ENCODE measurements at places on chromosomes 6 and 20. TPM values are rescaled to one million over a fixed set of nuclear protein-coding genes. Genes with fewer than 3 reads are reported as not detected.

- no peak overlapping the region for H3K27ac ChIP-seq
- H3K4me1 ChIP-seq: no peaks in the 10 kb centered on the region
- DNase-seq: no peak
- no peaks in the 10 kb centered on the region for H3K27me3 ChIP-seq
- H3K4me3 ChIP-seq: no peak overlapping the region
Measured at GRCh38 chr20:39227416-39227815, 265.3 kb downstream of the DHX35 start.

DNA sequence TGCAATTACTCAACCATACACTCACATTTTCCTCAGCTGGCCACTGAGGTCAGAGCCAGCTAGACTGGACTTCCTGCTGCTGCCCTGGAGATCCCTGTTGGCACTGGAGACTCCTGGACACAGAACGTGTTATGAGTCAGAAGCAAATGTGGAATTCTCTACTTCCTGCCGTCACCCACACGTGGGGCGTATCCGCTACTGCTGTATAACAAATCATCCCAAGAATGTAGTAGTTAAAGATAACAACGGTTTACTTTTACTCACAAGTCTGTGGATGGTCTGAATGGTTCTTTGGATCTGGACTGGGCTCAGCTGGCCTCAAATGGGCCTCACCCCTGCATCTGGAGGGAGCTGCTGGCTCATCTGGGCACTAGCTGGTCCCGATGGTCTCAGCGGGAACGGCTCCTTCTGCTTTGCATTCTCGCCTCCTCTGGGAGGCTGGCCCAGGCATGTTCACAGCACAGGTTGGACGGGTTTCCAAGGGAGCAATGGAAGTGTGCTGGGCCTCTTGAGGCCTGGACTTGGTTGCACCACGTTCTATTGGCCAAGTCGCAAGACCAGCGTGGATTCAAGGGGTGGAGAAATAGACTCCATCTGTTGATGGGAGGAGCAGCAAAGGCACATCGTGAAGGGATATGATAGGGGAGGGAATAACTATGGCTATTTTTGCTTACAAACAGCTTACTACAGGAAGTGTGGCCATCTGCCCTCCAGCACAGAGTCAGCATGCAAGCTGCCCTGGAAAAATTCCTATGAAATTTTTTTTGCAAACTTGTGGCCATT is 118.5 kb downstream of the SNX5 start:
- peak overlapping the region; percentile 90 for H3K27ac ChIP-seq
- DNase-seq: peak; percentile 99
- no peaks in the 10 kb centered on the region for H3K27me3 ChIP-seq
- peaks cover 6% of the 10 kb centered on the region for H3K4me1 ChIP-seq
- H3K4me3 ChIP-seq: no peak overlapping the region
- H3K36me3 ChIP-seq: no peaks in the 10 kb centered on the region

- no peaks in the 10 kb centered on the region for H3K36me3 ChIP-seq
- H3K27ac ChIP-seq: peak within 1 kb of the TSS; percentile 27
- peak within 1 kb of the TSS; percentile 74 for H3K4me3 ChIP-seq
- H3K4me1 ChIP-seq: peaks cover 6% of the 10 kb centered on the region
Measured at GRCh38 chr6:18122128-18123093, at the start of gene NHLRC1. Gene NHLRC1 (minus strand): TSS chr6:18122677. CDS start chr6:18122606, 71 bp downstream.

DNA sequence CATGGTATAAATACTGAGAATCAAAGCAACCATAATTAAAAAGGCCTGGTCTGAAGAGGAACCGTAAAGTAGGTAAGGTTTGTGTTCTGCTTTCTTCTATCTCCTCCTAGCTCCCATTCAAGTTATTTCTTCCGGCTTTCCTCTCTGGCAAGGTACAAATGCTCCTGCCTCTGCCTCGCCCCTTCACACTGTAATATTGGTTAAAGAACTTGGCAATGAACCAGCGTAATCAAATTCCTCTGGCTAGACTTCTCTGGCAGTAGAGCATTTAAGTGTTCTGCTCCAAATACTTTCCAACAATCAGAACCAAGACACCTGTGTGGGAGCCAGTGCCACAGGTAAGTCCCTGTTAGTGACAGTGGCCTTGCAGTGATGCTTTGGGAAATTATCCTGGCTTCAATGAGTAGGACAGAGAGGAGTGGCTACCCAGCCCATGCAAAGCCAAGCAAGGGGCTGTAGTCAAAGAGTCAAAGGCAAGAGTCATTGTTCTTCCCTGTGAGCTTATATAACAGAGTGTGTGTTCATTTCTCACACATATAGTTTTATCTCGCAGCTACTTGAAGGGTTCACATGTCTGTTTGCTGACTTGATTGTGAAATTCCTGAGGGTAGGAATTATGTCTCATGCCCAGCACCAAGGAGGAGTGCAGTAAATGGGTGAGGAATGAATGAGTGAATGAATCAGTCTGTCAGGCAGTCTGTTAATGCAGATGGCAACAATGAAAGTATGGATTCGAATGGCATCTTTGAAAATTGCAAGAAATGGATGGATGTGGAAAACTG is 329.3 kb downstream of the NRN1 start:
- H3K36me3 ChIP-seq: no peaks in the 10 kb centered on the region
- no peak overlapping the region for H3K27ac ChIP-seq
- H3K4me1 ChIP-seq: peaks cover 9% of the 10 kb centered on the region
- H3K27me3 ChIP-seq: no peaks in the 10 kb centered on the region

DNA sequence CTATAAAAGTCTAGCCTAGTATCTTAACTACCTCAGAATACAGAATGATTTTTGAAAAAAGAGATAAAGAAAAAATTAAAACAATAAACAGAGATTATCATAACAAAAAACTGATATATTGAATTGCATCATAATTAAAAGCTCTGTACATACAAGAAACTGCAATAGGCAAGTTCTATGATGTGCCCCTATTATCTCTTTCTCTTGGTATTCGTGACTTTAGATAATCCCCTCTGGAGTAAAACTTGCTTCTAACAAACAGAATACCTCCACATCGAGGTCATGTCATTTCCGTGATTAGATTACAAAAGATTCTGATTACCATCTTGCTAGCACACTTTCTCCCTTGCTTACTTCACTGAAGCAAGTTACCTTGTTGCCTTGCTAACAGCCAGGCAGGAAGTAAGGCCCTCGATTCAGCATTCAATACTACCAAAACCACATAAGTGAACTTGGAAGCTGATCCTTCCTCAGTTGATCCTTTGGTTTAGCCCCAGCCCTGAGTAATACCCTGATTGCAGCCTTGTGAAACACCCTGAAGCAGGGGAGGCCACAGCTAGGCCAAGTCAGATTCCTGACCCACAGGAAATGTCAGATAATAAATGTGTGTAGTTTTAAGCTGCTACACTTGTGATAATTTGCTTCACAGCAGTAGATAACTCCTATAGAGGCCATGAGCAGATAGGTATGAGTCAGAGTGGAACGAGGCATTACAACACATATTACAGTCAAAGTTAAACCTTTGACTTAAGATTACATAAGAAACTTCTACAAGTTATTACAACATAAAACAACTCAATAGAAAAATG is 53.7 kb upstream of the TMX4 start:
- H3K27me3 ChIP-seq: no peaks in the 10 kb centered on the region
- DNase-seq: peak; percentile 90
- H3K4me3 ChIP-seq: no peak overlapping the region
- H3K4me1 ChIP-seq: peaks cover 2% of the 10 kb centered on the region
- no peaks in the 10 kb centered on the region for H3K36me3 ChIP-seq

DNA sequence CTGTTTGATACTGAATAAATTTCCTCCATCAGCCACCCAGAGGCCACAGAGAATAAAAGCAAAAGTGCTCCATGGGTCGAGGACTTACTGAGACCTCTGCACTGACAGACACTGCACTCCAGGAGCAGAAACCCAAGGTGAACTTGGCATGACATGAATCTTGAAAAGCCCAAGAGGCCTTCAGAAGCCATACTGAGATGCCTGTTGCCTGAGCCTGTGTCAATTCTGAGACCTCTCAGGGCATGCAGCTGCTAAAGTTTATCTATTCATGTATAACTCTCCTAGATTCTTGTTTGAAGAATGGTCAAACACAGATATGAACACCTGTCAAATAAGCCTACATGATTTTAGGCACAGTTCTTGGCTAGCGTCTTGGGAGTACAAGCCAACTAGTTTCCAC is 145.7 kb downstream of the KIF16B start:
- H3K27ac ChIP-seq: no peak overlapping the region
- peaks cover 13% of the 10 kb centered on the region for H3K36me3 ChIP-seq
- H3K4me3 ChIP-seq: no peak overlapping the region

GRCh38 chr6:113208726-113209125 is 648.4 kb upstream of the MARCKS start:
- H3K27me3 ChIP-seq: no peaks in the 10 kb centered on the region
- no peak overlapping the region for H3K27ac ChIP-seq
- H3K4me3 ChIP-seq: no peak overlapping the region

DNA sequence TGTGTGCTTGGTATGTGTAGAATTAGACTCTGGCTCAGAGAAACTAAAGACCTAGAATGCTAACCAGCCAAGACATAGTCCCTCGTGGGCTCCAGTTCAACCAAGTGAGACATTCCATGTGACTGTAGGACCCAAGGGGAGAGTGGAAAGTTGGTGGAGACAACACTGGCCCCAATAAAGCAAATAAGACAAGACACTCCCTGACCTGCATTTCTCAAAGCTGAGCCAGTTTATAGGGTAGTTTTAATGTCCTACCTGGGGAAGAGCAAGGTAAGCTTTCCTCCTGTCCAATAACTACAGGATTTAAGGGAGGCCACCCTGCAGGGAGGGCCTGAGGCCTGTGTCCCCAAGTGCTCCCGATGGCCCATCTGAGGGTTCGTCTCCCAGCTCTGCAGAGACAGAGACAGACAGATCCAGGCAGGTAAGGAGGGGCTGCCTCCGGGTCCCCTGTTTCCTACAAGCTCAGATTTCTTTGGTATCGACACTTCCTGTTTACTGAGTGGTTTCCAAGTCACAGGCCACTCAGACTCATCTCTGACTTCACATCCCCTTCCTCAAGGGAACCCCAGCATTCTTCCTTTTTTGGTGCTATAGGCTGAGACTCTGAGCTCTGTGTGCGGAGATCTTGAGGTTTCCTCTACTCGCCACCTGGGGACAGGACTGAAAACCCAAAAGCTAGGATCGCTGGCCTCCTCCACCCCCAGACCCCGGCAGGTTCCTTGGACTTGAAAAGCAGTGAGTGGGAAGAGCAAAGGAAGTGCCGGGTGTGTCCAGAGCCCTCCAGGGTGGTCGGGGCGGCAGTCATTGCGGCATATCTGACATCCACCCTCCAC is 92.4 kb downstream of the PRND start:
- no peaks in the 10 kb centered on the region for H3K27me3 ChIP-seq
- no peak overlapping the region for H3K4me3 ChIP-seq
- peaks cover 9% of the 10 kb centered on the region for H3K36me3 ChIP-seq
- H3K4me1 ChIP-seq: peaks cover 3% of the 10 kb centered on the region

DNA sequence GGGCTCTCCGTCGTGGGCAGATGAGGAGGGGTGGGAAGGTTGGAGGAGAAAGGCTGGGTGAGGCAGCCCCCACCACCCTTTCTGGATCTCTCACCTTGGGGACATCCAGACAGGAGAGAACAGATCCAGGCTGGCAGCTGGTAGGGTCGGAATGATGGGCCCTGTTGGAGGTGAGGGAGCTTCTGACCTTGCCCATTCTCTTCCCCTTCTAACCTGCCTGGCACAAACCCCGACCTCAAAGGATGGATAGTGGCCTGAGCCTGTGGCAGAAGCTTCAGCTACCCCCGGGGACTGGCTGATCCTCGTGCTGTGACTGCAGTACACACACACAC is 6.0 kb upstream of the NPBWR2 start:
- no peak for DNase-seq
- no peaks in the 10 kb centered on the region for H3K4me1 ChIP-seq
- H3K27ac ChIP-seq: no peak overlapping the region
- H3K4me3 ChIP-seq: no peak overlapping the region
- H3K36me3 ChIP-seq: no peaks in the 10 kb centered on the region

GRCh38 chr20:58267389-58268215 is 39.1 kb upstream of the ANKRD60 start:
- H3K4me3 ChIP-seq: no peak overlapping the region
- H3K27me3 ChIP-seq: no peaks in the 10 kb centered on the region
- H3K4me1 ChIP-seq: peaks cover 6% of the 10 kb centered on the region
- H3K27ac ChIP-seq: no peak overlapping the region

DNA sequence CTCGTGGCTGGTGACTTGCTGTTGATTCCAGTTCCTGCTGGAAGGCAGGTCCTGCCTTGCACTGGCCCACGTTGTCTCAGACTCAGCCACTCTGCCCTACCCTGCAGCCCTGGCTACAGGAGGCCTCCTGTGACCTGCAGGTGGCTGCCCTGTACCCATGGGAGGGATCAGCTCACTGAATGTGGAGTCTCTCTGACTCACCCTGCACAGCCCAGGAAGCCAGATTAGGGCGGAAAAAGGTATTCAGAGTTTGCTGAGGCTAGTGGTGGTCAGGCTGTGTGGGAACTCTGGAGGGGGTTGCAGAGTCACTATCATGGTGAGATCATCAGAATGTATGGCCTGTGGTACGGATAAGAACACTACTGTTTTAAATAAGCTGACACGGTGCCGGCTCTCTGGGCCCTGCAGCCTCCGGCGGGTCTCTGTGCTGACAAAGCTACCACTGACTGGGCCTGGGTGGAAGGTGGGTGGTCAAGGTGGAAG is 24.7 kb upstream of the PYGB start:
- H3K4me3 ChIP-seq: no peak overlapping the region
- no peaks in the 10 kb centered on the region for H3K27me3 ChIP-seq
- H3K4me1 ChIP-seq: peaks cover 11% of the 10 kb centered on the region
- peaks cover 15% of the 10 kb centered on the region for H3K36me3 ChIP-seq
- peak overlapping the region; percentile 11 for H3K27ac ChIP-seq

DNA sequence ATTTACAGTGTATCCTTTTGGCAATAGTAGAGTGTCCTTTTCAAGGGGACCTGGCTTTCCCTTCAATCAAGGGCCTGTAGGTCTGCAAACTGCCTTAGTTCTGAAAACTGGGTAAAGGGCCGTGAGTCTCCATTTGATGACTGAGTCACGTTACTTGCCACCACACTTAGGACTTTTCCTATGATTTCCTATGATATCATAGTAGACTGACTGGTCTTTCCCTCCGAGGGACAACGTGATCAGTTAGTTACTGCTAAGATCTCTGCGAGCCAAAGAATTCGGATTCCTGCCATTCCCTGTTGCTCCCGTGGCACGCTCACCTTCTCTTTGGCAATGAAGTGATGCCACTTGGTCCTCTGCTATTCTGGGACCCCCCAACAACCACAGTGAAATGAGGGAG is 8.4 kb downstream of the ZNF831 start:
- H3K4me1 ChIP-seq: no peaks in the 10 kb centered on the region
- H3K27me3 ChIP-seq: no peaks in the 10 kb centered on the region
- no peak overlapping the region for H3K27ac ChIP-seq
- no peaks in the 10 kb centered on the region for H3K36me3 ChIP-seq
- no peak overlapping the region for H3K4me3 ChIP-seq

The ESR1 gene
- not detected for polyA plus RNA-seq

The YIPF3 gene
- 207 TPM for polyA plus RNA-seq

The HEY2 gene
- not detected for polyA plus RNA-seq

The STX11 gene
- 0.68 TPM for polyA plus RNA-seq

The IMPG1 gene
- polyA plus RNA-seq: not detected

The ARMC12 gene
- polyA plus RNA-seq: 0.74 TPM

The DPPA5 gene
- polyA plus RNA-seq: not detected

Measured in IMR-90 (cell line).